ENCODE measurements at places on chromosomes 2 and 18.
A peak's percentile ranks its signal among the peaks of the same experiment; 100 is the strongest.

DNA sequence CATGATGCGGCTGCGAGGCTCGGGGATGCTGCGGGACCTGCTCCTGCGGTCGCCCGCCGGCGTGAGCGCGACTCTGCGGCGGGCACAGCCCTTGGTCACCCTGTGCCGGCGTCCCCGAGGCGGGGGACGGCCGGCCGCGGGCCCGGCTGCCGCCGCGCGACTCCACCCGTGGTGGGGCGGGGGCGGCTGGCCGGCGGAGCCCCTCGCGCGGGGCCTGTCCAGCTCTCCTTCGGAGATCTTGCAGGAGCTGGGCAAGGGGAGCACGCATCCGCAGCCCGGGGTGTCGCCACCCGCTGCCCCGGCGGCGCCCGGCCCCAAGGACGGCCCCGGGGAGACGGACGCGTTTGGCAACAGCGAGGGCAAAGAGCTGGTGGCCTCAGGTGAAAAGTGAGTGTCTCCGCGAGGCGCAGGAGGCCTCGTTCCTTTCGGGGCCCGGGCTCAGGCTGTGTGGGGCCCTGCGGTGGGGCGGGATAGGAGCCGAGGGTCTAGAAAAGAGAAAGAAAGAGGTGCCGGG lies 520 bp downstream of the GLS start:
- DNase-seq = no peak

DNA sequence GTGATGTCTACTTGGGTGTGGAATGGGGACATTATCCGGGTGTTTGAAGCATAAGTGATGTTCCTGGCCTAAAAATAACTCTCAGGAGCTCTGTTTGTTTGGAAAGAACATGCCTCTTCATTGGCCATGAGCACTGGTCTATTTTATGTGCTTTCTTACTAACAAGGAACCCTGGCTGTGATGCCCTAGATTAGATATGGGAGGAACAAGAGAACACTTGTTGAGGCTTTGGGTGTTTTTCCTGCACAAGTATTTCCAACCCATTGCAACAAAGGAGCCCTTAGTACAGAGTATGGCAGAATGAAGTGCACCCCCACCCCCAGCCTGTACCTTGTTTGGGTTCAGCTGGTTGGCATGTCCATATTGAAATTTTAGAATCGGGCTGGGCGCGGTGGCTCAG lies 95.9 kb downstream of the SLC4A3 start:
- no peak for DNase-seq

GRCh38 chr18:10020171-10020570 lies 106.4 kb downstream of the VAPA start:
- DNase-seq = no peak

GRCh38 chr18:62420151-62420512 lies 95.0 kb downstream of the TNFRSF11A start:
- DNase-seq = peak; percentile 10

DNA sequence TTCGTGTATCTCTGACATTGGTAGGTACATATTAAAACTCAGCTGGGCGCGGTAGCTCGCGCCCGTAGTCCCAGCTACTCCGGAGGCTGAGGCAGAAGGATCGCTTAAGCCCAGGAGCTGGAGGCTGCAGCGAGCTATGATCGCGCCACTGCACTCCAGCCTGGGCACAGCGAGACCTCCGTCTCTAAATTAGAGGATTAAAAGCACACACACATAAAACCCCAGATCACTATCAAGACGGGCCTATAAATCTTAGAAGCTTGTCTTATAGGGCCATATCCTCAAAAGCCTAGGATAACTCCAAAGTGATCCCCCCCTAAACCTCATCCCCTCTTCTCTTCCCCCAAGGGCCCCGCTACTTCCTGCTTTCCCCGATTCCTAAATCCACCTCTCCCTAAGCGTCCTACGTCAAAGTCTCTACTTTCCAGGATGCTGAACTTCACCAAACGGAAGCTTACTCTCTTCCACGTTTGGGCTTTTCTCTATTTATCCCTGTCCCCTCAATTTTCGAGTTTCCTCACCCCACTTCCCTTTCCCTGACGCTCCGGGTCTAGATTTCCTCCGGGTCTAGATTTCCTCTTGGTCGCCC lies 707 bp downstream of the KRCC1 start:
- peak; percentile 6 for DNase-seq

GRCh38 chr2:3348767-3349166 lies 28.9 kb downstream of the EIPR1 start:
- DNase-seq = no peak

DNA sequence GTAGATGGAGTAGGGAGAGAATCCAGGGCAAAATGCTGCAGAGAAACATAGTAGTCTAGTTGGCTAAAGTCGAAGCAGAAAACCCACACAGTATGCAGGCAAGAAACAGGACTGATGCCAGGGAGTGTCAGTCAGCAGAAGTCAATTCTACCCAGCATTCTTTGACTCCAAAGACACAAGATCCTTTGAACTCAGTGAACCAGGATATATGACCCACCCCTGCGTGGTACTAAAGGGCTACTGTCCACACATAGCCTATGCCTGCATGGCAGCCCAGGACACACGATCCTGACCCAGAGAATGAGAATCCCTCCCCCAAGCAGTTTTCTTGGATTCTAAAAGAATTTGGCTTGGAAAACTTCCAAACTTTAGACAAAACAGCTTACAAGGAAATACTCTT lies 42.5 kb downstream of the ALK start:
- no peak for DNase-seq

GRCh38 chr18:64183665-64184064 lies 34.8 kb upstream of the LINC00305 start:
- no peak for DNase-seq

GRCh38 chr2:106764614-106765013 lies 121.4 kb downstream of the ST6GAL2 start:
- no peak for DNase-seq

DNA sequence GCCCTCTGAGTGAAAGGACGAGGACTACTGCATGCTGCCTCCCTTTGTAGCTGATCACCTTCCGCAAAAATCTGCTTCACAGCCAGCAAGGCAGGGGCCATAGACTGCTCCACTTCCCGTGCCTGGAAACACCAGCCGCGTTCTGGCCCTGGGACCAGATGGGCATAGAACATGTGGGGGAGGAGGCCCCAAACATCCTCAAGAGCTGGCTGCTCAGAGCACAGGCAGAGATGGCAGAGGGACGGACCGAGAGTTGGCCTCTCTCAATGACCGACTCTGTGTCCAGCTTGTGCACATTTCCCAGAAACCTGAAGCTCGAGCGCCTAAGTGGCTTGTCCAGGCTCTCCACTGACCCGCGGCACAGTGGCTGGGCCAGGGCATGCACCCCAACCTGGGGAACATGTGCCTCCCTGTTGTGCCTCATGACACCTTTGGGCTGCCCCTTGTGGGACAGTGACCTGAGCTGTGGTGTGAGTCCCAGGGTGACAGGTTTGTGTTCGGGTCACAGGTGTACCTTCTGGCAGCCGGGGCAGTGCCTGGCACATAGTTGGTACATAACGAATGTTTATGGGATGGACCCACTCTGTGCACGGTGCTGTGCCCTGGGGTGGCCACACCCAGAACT lies 9.1 kb downstream of the KCNF1 start:
- DNase-seq = no peak

- DNase-seq = no peak
Observed at GRCh38 chr18:212780-213179, 54.4 kb downstream of the USP14 start.

GRCh38 chr2:128608921-128609880 lies 290.5 kb upstream of the HS6ST1 start:
- DNase-seq = no peak

DNA sequence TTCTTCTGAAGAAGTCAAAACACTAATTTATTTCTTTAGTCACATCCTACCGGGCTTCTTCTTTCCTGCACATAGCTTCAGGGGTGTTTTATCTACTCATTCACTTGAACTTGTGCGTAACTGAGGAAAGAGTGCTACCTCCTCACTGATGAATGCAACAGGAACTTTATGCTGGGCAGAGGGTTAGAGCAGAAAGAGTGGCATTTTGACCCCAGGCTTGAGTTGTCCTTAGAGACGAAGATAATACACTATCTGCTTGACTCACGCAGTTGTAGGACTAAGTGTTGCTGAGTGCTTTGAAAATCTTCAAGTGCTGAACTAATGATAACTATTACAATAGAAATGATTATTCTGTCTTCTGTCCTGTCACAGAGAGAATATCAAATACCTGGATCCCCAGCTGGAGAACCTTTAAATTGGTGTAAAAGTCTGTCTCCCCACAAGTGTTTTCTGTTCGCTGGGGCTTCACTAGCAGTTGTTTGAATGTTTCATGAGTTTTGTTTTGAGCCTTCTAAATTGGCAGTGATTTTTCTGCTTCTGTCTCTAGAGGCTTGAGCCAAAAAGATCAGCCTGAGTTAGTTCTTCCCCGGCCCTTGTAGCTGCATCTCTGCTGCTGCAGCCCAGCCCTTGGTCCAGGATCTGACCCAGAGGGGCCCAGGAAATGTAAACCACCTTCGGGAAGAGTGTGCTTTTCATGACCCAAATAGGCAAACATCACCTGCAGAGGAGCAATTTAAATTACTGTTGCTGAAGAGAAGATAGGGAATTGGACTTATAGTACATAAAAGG lies 86.3 kb upstream of the LGALSL start:
- no peak for DNase-seq

DNA sequence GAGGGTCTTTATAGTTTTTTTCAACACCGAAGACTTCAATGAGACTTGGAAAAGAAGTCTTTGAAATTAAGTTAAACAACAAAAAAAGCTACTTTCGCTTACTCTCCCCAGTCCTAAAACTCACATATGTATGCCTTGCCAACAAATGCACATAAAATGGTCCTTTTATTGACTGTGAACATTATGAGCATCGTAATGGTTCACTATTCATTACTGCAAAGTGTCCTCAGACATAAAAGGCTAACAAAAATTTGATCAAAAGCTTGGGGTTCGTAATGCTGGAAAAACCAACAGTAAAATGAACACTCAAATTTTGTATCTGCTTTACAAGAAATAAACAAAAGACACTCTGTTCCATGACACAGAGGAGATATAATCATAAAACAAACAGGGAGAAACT lies 285.3 kb upstream of the SLC8A1 start:
- no peak for DNase-seq

DNA sequence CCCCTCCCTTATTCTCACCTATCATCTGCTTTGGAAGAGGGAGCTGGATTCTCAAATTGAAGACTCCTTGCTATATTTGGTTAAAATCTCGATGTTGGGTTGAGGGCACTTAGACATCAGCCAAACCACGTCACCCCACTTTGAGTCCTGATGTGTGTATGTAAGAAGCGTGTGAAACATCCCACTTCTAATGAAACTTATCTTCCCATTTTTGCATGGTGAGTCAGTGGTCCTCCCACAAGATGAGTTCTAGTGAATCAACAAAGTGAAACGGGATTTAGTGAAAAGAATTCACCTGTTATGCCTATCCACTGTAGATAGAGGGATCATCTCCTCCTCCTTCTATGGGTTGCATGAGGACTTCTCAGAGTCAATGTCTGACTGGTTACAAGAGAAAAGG lies 51.4 kb upstream of the SPRED2 start:
- DNase-seq = no peak

DNA sequence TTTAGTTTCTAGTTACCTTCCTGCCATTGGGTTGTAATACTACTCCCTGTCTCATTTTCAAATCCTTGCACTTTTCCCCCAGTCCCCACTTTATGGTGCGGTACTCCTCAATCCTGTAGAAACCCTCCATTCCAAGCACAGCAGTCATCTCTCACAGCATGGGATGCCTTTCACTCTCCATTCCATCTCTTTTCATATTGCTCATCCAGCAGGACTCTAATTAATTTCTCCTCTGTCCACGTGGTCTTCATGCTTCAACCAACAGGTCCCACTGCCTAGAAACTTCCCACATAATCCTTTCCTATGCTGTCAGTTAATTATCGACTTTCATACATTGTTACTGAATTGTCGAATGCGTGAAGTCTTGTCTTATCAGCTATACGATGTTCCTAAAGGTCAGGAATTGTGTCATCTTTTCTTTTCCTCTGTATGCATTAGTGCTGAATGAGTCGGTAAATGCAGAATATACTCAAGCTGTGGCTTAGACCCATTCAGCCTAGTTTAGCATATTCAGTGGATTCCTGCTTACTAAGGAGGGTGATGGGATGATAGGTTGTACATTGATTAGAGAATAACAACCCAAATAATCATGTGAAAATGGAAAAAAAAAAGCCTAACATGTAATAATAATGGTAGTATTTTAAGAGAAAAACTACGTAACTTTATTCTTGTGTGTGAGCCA lies 89.7 kb downstream of the CRIM1 start:
- DNase-seq = no peak

DNA sequence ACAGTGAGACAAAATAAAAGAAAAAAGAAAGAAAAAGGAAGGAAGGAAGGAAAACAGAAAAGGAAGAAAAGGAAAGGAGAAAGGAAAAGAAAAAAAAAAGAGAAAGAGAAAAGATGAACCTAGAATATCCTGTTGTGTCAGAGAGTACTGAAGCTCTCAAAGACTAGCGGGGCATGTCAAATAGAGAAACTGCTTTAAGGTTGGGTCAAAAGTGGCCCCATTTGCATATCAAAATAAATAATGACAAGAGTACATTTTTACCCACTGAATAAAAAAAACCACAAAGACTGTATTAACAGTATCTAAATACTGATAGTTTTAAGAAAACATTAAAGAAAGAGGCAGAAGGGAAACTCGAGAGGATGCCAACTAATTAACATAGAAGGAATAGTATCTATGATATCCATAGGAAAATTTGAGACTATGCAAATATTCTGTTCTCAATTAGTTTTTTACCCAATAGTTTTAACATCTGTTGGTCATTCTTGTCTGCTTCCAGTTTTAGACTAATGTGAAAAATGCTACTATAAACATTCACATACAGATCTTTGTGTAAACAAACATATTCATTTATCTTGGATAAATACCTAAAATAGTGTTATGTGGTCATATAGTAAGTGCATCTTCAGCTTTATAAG lies 53.2 kb downstream of the SFXN5 start:
- DNase-seq = no peak

DNA sequence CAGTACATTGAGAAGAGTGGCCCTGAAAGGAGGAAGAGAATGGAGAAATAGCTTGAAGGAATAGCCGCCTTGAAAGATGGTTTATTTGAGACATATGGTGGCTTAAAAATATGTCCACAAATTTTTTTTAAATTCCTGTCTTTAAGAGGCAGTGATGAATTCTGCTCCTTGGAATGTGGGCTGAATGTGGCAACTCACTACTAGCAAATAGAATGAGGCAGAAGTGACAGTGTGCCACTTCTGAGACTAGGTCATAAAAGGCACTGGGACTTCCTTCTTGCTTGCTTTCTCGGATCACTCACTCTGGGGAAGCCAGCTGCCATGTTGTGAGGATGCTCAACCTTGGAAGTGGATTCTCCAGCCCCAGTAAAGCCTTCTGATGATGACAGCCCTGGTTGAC lies 67.0 kb downstream of the FAM161A start:
- no peak for DNase-seq

- no peak for DNase-seq
Observed at GRCh38 chr18:37403100-37403781, 162.4 kb downstream of the CELF4 start.

- DNase-seq = no peak
Observed at GRCh38 chr2:187136646-187137045, 287.7 kb upstream of the ZSWIM2 start.

GRCh38 chr2:19380532-19380931 lies 22.1 kb upstream of the OSR1 start:
- DNase-seq = no peak

Data from CD4-positive, alpha-beta T cell treated with Interleukin-2 at 100 ng/mL for 4 hours (primary cell).